Stimulated activated CD8-positive, alpha-beta memory T cell treated with anti-CD3 and anti-CD28 coated beads, Interleukin-7, amount 100 ng/mL, for 48 hours (primary cell): ENCODE measurements at places on chromosomes 3 and 15.

DNA sequence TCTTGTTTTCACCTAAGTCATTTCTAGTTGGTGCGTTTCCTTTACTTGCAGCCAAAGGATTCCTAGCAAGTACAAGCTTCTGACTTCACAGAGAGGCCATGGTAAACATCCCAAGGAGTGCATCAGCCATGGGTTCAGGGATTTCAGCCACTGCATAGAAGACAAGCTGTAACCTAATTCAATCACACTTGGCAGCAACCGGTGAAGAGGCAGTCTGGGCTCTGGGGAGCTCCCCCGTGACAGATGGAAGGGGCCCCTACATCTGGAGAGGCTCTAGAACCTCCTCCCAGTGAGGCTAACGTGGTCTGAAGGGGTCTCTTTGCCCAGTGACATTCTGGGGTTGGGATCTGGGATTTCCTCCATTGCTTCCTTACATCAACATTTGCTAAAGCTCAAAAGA lies 8.4 kb upstream of the SNRPA1 start:
- DNase-seq: no peak

- DNase-seq: no peak
These were observed at the start of gene NDN for GRCh38 chr15:23687143-23687470. Gene NDN, minus strand, starts transcription at chr15:23687305. Its CDS starts 88 bp downstream, at chr15:23687217.

- peak; percentile 47 for DNase-seq
These were observed 14.4 kb downstream of the RNU5B-1 start for GRCh38 chr15:65318870-65319356.

DNA sequence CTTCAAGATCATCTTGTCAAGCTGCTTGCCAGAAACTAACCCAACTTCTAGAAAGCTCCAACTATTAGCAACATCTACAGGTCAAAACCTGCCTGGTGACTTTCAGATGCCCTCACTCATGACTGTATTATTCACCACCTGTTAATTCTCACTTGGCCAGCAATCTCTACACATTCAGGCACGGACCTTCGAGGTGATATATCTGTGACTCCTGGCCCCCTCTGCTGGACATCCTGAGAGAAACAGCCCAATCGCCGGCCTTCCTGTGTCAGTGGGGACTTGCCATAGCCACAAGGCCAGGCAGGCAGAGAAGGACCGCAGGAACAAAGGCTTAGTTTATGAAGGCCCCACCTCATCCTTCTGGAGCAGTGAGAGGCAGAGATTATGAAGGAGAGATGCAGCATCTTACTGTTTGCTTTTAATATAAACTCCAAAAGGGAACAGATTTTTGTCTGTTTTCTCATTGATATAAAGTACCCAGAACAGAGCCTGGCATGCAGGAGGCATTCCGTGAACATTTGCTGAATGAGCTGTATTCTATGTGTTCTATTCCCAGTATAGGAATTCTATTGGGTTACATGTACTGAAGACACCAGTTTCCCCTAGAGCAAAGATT lies 24.4 kb upstream of the OCA2 start:
- no peak for DNase-seq

DNA sequence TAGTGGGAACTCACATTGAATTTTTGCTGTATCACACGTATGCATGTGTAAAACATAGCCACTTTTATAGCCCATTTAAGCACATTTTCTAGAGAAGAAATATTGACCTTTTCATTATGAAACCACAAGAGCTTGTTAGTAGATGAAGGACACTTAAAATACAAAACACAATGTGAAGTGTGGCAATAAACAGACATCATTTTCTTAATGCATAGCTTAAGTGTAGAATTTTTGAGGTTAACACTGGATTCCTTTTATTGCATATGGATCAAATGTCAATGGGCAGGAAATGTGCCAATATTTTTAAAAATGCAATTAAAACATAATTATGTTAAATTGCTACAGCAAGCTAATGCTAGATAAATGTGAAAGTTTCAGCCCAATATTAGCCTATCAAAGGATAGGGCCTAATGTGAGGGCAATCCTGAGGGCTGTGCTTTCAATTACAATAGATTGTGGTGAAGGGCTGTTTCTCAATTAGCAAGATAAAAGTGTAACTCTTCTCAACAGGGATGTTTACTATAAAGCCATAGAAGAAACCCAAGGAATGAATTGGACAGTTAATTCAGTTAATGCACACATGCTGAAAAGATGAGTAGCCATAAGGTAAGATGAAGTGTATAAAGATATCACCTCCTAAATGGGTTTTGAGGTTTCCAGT lies 489.0 kb upstream of the CDIN1 start:
- no peak for DNase-seq

DNA sequence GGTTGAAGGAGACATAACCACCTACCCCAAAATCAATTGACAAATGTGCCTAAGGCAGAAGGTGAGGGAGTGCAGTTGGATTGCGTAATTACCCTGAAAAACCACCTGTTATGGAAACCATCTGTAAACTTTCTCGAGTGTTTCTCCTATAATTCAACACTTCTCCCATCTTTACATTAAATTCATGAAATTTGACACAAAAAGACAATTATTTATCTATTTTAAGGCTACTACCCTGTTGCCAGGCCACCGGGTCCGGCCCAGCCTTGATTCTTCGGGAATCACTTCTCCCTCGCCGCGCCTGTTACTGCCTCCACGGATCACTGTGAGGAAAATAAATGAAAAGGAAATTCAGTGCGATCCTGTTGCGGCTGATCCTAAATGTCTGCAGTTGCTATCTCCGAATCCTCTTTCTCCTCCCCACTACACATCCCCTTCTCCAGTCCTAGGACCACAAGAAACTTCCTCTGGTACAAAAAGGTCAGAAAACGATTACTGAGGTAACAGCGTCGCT lies 646 bp downstream of the IQCB1 start:
- DNase-seq: no peak

- DNase-seq: no peak
These were observed 499.6 kb upstream of the CCDC54 start for GRCh38 chr3:106877627-106878026.

DNA sequence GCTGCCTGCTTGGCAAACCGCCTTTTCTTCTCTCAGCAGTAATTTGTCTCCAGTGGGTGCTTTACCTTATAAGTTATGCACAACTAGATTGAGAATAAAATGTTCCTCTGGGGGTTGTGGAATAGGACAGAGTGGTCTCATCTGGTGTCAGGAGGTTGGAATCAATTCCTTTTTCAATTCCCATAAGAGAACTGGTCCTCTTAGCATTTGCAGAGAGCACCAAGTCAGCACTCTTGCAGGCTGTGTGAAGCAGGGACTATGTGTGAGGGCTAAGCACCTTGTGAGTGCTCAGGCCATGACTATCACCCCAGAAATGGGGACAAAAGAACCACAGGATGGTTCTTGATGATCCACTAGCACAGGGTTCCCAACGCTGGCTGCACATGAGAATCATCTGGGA lies 163.6 kb upstream of the UMPS start:
- DNase-seq: no peak

- no peak for DNase-seq
These were observed 382.0 kb downstream of the ROBO2 start for GRCh38 chr3:77421916-77422315.
